SJSA1 (cell line): ENCODE measurements at places on chromosomes 1 and 21. TPM values are rescaled to one million over a fixed set of nuclear protein-coding genes. Genes with fewer than 3 reads are reported as not detected.

ETNK2 gene
- 22.2 and 22.3 TPM in 2 replicates for total RNA-seq

SPRR2E gene
- not detected in 2 replicates for total RNA-seq

DNA sequence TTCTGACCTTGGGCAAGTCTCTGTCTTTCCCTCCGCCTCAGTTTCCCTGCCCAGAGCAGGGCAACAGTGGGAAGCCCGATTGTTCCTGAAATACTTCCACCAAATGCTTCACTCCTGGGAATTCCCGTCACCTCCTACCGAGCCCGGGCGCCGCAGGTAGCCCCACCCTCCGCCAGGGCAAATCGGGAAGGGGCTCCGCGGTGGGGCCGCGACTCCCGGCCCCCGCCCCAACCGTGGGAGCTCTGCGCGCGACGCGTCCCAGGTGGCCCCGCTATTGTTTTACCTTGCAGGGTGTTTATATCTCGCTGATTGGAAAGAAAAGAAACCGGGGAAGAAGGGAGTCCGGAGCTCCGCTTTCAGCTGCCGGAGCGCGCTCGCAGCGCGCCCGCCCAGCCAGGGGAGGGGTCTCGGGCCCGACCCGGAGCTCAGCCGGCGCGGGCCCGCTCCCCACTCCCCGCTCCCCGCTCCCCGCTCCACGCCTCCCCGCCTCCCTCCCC lies 407 bp downstream of the IGSF3 start:
- no peak for DNase-seq
- no peaks in the 10 kb centered on the region for H3K36me3 ChIP-seq
- H3K27ac ChIP-seq = no peak overlapping the region
- H3K4me3 ChIP-seq = peak overlapping the region; percentile 45
- peaks cover 8% of the 10 kb centered on the region for H3K27me3 ChIP-seq

GRCh38 chr1:246930830-246931548 lies 759 bp downstream of the AHCTF1 start:
- H3K27ac ChIP-seq = peak overlapping the region; percentile 67
- H3K36me3 ChIP-seq = peaks cover 37% of the 10 kb centered on the region
- no peaks in the 10 kb centered on the region for H3K27me3 ChIP-seq
- H3K4me3 ChIP-seq = peak overlapping the region; percentile 93
- peaks cover 11% of the 10 kb centered on the region for H3K4me1 ChIP-seq

DNA sequence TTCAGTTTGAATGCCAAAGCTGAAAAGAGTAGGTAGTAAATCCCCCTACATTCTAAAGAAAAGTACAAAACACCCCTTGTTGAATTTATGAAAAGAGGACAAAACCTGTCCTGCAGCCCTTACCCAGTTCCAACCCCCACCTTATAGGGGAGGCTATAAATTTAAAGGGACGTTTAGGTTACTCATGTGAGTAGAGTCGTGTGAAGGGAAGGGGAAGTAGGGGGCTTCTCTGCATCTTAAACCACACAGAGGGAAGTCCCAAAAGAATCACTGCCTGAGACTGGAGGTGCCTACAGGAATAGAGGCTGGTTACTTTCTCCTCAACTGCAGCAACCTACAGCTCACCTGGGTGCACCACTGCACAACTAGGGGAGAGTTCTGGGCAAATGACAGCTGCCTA lies 36.7 kb upstream of the KIRREL1 start:
- DNase-seq = no peak
- no peak overlapping the region for H3K27ac ChIP-seq
- H3K36me3 ChIP-seq = no peaks in the 10 kb centered on the region
- no peaks in the 10 kb centered on the region for H3K4me1 ChIP-seq
- H3K27me3 ChIP-seq = peaks cover 22% of the 10 kb centered on the region

S100A7 gene
- total RNA-seq = not detected in 2 replicates

DLGAP3 gene
- total RNA-seq = not detected in 2 replicates

DNA sequence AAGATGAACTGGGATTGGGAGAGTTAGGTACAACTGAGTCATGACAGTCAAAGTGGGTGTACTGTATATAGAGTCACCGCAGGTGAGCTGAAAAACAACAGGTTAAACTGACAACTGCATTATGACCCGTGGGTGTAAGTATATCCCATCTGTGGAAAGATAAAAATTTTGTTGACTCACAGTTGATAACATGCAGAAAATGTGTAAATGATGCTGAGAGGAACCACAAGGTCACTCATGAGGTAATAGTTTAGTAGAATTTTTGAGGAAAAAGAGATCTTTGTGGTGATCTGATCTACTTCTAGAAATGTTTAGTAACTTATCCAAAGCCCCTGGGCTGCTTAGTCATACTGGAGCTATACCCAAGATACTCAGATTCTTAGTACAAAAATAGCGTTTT lies 838 bp downstream of the OR2C3 start:
- no peaks in the 10 kb centered on the region for H3K4me1 ChIP-seq
- H3K27me3 ChIP-seq = no peaks in the 10 kb centered on the region
- no peak for DNase-seq

GRCh38 chr1:24966724-24967346 lies 36.8 kb upstream of the RUNX3 start:
- H3K36me3 ChIP-seq = no peaks in the 10 kb centered on the region; the same call in 1 of the 2 replicates
- no peak overlapping the region for H3K4me3 ChIP-seq
- 0 out of 2 replicates have a peak overlapping the region, but pooled peaks have one; percentile 23 for H3K27ac ChIP-seq

OPRD1 gene
- 0.03 and 0.05 TPM in 2 replicates for total RNA-seq

PGLYRP3 gene
- total RNA-seq = not detected in 2 replicates

DNA sequence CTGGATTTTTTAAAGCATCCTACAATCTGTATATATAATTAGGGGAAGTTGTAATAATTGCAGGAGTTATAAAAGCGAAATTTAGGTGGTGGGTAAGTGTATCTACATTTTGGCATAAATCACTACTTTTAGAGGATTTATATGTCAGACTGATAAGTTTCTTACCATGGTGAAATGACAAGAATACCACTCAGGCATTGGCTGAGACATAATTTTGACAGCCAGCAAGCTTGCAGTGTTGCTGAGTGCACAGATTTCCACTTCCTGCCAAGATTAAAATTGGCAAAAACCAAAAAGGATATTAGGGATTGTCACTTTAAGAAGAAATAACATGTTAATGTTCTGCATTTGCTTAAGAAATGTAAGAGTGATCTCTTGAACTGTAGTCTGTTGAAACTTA lies 28.2 kb downstream of the NFIA start:
- no peak for DNase-seq
- no peaks in the 10 kb centered on the region for H3K27me3 ChIP-seq
- no peaks in the 10 kb centered on the region for H3K36me3 ChIP-seq

GRCh38 chr1:151963288-151963687 lies 30.4 kb downstream of the S100A10 start:
- H3K27me3 ChIP-seq = no peaks in the 10 kb centered on the region; the same call in 1 of the 2 replicates
- H3K4me3 ChIP-seq = no peak overlapping the region
- no peaks in the 10 kb centered on the region for H3K36me3 ChIP-seq
- no peaks in the 10 kb centered on the region for H3K4me1 ChIP-seq
- no peak overlapping the region for H3K27ac ChIP-seq

SLC30A2 gene
- not detected in 2 replicates for total RNA-seq

TMEM52 gene
- 0.87 TPM in 1 of 2 replicates, not detected in the other for total RNA-seq

DNA sequence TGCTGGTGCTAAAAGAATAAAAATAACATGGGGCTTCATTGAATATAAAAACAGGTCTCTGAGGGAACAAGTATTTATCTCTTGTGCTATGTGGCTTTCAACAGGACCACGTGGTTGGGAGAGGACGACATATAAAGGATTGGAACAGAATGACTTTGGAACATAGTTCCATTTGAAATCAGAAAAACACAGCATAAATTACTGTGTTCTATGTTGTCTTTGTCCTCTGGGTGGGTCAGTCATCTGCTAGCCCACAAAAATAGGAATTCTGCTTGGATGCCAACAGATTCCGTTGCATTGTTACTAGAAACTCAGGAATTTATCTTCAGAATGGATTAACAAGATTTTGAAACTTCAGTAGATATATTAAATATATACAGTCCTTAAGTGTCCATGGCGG lies 5.9 kb downstream of the CEP85 start:
- H3K4me1 ChIP-seq = peaks cover 53% of the 10 kb centered on the region
- no peak overlapping the region for H3K4me3 ChIP-seq
- DNase-seq = peak; percentile 62
- peaks cover 34% of the 10 kb centered on the region for H3K36me3 ChIP-seq
- H3K27ac ChIP-seq = peak overlapping the region; percentile 56

PRAMEF11 gene
- not detected in 2 replicates for total RNA-seq

- no peak overlapping the region for H3K4me3 ChIP-seq
- H3K4me1 ChIP-seq = peaks cover 11% of the 10 kb centered on the region
- no peak for DNase-seq
- H3K27ac ChIP-seq = no peak overlapping the region
Observed at GRCh38 chr1:53066488-53066887, 4.5 kb downstream of the PODN start.

SLAMF9 gene
- not detected in 2 replicates for total RNA-seq

GRCh38 chr1:236089046-236089773 lies 24.3 kb upstream of the NID1 start:
- no peak overlapping the region for H3K27ac ChIP-seq
- no peaks in the 10 kb centered on the region for H3K27me3 ChIP-seq
- peak; percentile 67 for DNase-seq
- H3K4me3 ChIP-seq = no peak overlapping the region

GRCh38 chr1:7539769-7540175 lies 231.3 kb upstream of the VAMP3 start:
- DNase-seq = no peak
- no peaks in the 10 kb centered on the region for H3K4me1 ChIP-seq
- H3K4me3 ChIP-seq = no peak overlapping the region
- H3K36me3 ChIP-seq = no peaks in the 10 kb centered on the region

GRCh38 chr21:15732290-15732995 lies 2.7 kb downstream of the USP25 start:
- H3K4me1 ChIP-seq = 0 out of 2 replicates have a peak, but pooled peaks cover 3% of the 10 kb centered on the region
- H3K4me3 ChIP-seq = peak overlapping the region; percentile 99
- peaks cover 8% of the 10 kb centered on the region; the same call in 1 of the 2 replicates for H3K36me3 ChIP-seq
- H3K27me3 ChIP-seq = no peaks in the 10 kb centered on the region
- DNase-seq = no peak

DNA sequence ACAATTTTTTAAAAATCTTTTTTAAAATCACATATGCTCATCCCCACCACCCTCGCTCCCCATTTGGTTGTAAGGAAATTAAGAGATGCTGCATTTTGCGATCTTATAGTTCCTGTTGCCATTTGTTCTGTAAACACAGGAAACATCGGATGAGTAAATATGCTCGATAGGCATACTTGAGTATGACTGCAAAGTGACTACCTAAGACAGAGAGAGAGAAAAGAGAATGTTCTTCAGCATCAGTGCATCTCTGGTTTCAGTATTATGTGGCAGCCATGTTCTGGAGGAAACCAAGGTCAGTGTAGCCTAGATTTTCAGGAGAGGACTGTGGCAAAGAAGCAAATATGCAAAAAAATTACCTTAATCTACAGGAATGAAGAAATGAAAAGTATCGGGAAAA lies 265.5 kb upstream of the FMN2 start:
- no peaks in the 10 kb centered on the region for H3K27me3 ChIP-seq
- H3K4me3 ChIP-seq = no peak overlapping the region
- no peaks in the 10 kb centered on the region for H3K4me1 ChIP-seq
- DNase-seq = no peak
- no peaks in the 10 kb centered on the region for H3K36me3 ChIP-seq
- H3K27ac ChIP-seq = no peak overlapping the region

AMY1B gene
- total RNA-seq = not detected in 2 replicates

ARHGEF16 gene
- total RNA-seq = 34.9 and 46.6 TPM in 2 replicates

ADGRB2 gene
- 15.4 and 15.8 TPM in 2 replicates for total RNA-seq
